Caco-2 (cell line): ENCODE measurements at places on chromosomes 4 and X. TPM values are rescaled to one million over a fixed set of nuclear protein-coding genes. Genes with fewer than 3 reads are reported as not detected.

DNA sequence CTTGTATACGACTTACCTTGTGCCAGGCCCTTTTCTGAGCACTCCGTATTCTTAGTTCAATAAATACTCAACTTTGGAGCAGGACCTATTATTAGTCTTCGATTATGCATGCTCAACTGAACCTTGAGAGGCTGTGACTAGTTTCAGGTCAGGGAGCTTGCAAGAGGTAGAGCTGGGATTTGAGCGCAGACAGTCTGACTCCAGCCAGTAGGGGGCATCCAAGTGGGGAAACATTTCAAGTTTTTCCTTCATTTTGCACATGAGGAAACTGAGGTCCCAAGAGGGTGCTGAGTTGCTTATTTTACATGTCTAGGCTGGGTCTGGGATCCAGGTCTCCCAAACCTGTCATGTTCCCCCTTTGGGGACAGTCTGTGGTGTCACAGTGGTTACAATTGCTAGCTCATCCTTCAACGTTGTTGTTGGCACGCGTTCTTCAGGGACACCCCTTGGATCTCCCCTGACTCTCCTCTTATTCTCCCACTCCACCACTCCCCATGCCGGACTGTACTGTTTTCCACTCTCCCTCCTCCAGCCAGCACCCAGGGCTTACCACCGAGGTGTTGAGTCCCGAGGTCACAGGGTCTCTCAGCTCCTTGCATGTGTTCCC, 6.7 kb upstream of the PRICKLE3 start:
- DNase-seq = no peak
- H3K4me3 ChIP-seq = no peak overlapping the region
- H3K27ac ChIP-seq = peak overlapping the region; percentile 44
- H3K36me3 ChIP-seq = no peaks in the 10 kb centered on the region
- no peaks in the 10 kb centered on the region for H3K27me3 ChIP-seq

- H3K4me3 ChIP-seq = no peak overlapping the region
- no peaks in the 10 kb centered on the region for H3K36me3 ChIP-seq
- H3K4me1 ChIP-seq = no peaks in the 10 kb centered on the region
- H3K27me3 ChIP-seq = no peaks in the 10 kb centered on the region
- no peak overlapping the region for H3K27ac ChIP-seq
These were observed 1077.6 kb downstream of the FAM133A start for GRCh38 chrX:94751611-94752010.

- H3K27ac ChIP-seq = no peak overlapping the region
- H3K27me3 ChIP-seq = no peaks in the 10 kb centered on the region
- no peaks in the 10 kb centered on the region for H3K4me1 ChIP-seq
- H3K36me3 ChIP-seq = no peaks in the 10 kb centered on the region
- H3K4me3 ChIP-seq = no peak overlapping the region
- no peak for DNase-seq
These were observed 829.9 kb downstream of the FAT4 start for GRCh38 chr4:126144543-126145237.

CA5B gene
- total RNA-seq = 4.1 and 4.2 TPM in 2 replicates

GRCh38 chr4:38894322-38894982, 26.8 kb downstream of the FAM114A1 start:
- no peaks in the 10 kb centered on the region for H3K27me3 ChIP-seq
- no peak overlapping the region for H3K27ac ChIP-seq
- DNase-seq = no peak
- peaks cover 17% of the 10 kb centered on the region for H3K4me1 ChIP-seq
- H3K4me3 ChIP-seq = no peak overlapping the region
- H3K36me3 ChIP-seq = no peaks in the 10 kb centered on the region; the same call in 1 of the 2 replicates

- no peaks in the 10 kb centered on the region for H3K4me1 ChIP-seq
- no peak for DNase-seq
- no peaks in the 10 kb centered on the region for H3K36me3 ChIP-seq
These were observed 236.8 kb downstream of the GPAT3 start for GRCh38 chr4:83772685-83773084.

DNA sequence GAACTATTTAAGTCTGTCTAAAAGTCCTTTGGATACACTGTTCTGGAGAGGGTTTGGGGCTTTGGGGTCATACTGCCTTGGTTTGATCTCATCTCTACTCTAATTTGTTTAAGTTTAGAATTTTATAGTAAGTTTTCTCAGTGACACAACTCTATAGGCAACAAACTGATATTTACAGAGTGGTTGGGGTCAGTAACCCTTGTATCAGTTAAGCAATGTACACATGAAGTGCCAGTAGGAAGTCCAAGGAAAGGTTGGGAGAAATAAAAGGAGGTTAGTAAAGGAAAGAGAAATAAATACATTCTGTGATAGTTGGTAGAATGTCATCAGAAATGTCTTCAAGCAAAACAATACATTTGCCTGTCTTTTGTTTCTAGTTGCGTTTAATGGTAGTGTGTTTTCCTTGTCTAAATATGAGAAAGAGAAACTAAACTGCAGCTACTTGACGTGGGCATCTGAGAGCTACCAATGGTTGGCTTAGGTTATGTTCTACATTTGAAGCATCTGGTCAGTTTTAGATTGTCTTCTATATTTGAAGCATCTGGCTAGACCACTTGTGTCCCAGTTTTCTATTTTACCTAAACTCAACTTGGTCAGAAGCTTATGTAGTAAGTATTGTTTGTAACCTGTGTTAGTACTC, 6.9 kb downstream of the ATP7A start:
- no peaks in the 10 kb centered on the region for H3K4me1 ChIP-seq
- H3K4me3 ChIP-seq = no peak overlapping the region
- H3K27me3 ChIP-seq = no peaks in the 10 kb centered on the region
- no peaks in the 10 kb centered on the region for H3K36me3 ChIP-seq

CD38 gene
- not detected in 2 replicates for total RNA-seq

NR3C2 gene
- 0.12 and 0.16 TPM in 2 replicates for total RNA-seq

ACOT9 gene
- total RNA-seq = 35.1 and 40.9 TPM in 2 replicates

PROM1 gene
- 193 and 196 TPM in 2 replicates for total RNA-seq

AR gene
- 0.86 and 1.6 TPM in 2 replicates for total RNA-seq

GRCh38 chrX:63708801-63709200, 76.2 kb downstream of the ARHGEF9 start:
- H3K27ac ChIP-seq = no peak overlapping the region
- H3K4me3 ChIP-seq = no peak overlapping the region
- H3K27me3 ChIP-seq = no peaks in the 10 kb centered on the region
- H3K4me1 ChIP-seq = no peaks in the 10 kb centered on the region
- H3K36me3 ChIP-seq = no peaks in the 10 kb centered on the region

DNA sequence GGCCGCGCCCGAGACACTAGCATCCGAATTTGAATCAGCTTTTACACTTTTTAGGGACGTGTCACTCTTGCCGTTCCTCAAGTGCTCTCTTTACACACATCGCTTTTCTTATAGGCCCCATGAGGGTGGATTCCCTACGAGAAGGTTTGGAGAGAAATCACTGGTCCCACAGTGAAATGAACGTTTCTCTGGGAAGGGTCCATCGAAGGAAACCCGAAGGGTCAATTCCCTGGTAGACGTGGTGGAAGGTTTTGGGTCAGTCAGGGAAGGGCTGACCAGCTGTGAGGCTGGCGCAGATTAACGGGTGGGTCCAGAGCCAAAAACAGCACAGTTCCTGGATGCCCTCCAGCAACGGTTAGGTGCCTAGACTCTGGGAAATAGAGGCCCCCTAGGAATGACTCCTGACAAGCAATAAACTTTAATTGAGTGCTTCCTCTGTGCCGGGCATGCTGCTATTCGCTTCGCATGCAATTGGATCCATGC, 35.9 kb downstream of the ETDC start:
- peaks cover 6% of the 10 kb centered on the region; the same call in 1 of the 2 replicates for H3K4me1 ChIP-seq
- peak overlapping the region; percentile 97 for H3K27ac ChIP-seq
- H3K4me3 ChIP-seq = peak overlapping the region; percentile 37
- no peak for DNase-seq
- no peaks in the 10 kb centered on the region for H3K27me3 ChIP-seq

PRIMPOL gene
- total RNA-seq = 7.5 and 7.9 TPM in 2 replicates

DNA sequence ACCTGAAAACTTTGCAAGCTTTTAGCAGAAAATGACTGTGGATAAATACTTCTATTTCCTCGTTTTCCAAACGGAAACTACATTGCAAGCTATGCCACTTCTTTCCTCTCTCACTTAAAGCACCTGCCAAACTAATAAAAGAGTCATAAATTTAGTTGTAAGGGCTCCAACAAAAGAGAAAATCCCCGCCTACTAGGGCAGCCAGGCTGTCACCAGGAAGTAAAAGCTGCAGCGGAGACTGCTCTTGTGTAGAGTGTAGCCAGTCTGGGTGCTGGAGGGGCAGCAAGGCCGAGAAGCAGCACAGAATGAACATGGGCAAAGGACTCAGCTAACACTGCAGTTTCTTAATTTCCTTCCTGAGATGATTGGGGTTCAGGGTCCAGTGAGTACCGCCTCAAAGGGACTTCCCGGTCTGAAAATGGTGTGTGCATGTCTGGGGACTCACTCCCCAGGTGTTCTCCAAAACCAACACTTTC, 89.3 kb upstream of the MAML3 start:
- H3K27me3 ChIP-seq = no peaks in the 10 kb centered on the region
- H3K36me3 ChIP-seq = no peaks in the 10 kb centered on the region
- peak overlapping the region; percentile 58 for H3K27ac ChIP-seq
- H3K4me3 ChIP-seq = no peak overlapping the region
- peaks cover under 1% of the 10 kb centered on the region; the same call in 1 of the 2 replicates for H3K4me1 ChIP-seq

DNA sequence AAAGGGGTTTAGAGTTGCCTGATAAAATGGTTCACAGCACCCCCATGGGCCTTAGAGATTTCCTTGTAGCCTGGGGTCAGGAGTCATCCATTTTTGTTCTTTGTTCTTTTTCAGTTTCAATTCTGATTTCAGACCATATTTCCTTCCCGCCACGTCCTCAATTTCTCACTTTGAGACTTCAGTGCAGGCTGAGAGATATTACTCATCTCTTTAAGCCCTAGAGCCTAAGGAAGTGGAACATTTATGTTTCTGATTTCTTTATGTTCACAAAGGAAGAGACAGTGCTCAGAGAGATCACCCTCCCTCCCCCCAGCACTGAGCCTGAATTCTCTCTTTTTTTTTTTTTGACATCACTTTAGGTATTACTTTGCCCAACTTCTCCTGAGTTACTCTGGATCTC, 56.3 kb downstream of the MSN start:
- no peak overlapping the region for H3K4me3 ChIP-seq
- no peaks in the 10 kb centered on the region for H3K27me3 ChIP-seq
- no peak overlapping the region for H3K27ac ChIP-seq
- no peaks in the 10 kb centered on the region for H3K4me1 ChIP-seq

DNA sequence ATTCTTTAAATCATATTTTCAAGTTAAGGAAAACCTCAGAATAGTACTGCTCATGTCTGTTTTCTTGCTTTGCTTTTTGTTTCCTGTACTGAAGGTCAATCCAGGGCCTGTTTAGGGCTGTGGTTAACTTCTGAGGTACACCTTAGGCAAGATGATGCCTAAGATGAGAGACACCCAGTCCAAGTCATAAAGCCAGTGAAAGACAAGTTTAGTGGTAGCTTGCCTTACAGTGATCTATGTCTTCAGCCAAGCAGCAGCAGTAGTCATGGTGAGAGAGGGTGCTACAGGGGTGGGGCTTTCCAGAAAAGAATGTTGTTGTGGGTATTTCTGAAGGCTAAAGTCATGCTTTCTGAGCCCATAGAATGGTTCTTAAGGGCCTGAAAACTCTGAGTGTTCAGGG, 173.7 kb downstream of the VSIG4 start:
- DNase-seq = no peak
- no peak overlapping the region for H3K4me3 ChIP-seq
- no peaks in the 10 kb centered on the region for H3K4me1 ChIP-seq

- H3K27me3 ChIP-seq = no peaks in the 10 kb centered on the region
- no peak overlapping the region for H3K4me3 ChIP-seq
- DNase-seq = no peak
These were observed 746 bp downstream of the TCEAL7 start for GRCh38 chrX:103330681-103331288.

- no peak overlapping the region for H3K27ac ChIP-seq
- H3K4me3 ChIP-seq = no peak overlapping the region
- DNase-seq = no peak
- no peaks in the 10 kb centered on the region for H3K36me3 ChIP-seq
- peaks cover 18% of the 10 kb centered on the region for H3K4me1 ChIP-seq
These were observed 326.7 kb upstream of the PITX2 start for GRCh38 chr4:110949542-110949941.

DNA sequence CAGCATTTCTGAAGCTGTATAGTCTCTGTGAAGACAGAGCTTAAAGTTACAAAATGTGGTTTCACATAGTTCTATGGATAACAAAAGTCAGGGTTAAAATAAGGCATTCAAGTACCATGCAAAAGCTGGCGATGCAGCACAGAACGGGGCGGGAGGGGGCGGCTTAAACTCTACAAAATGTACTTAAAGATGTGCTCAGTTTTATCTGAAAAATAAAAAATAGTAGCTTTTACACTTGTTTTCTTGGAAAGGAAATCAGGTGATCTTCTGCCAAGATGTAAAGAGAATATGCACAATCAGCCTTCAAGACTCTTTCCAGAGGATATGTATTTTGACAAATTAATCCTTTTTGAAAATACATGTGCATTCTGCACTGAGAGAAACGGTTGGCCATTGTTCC, 301.7 kb upstream of the EMCN start:
- H3K27ac ChIP-seq = no peak overlapping the region
- no peaks in the 10 kb centered on the region for H3K27me3 ChIP-seq
- H3K4me3 ChIP-seq = no peak overlapping the region
- no peaks in the 10 kb centered on the region for H3K4me1 ChIP-seq
- no peak for DNase-seq
- H3K36me3 ChIP-seq = no peaks in the 10 kb centered on the region

NDST4 gene
- total RNA-seq = 4.4 and 6.0 TPM in 2 replicates

GRCh38 chrX:54807524-54808108, at the start of gene MAGED2:
Gene MAGED2 (plus strand): TSS chrX:54807745. CDS start chrX:54809332, 1,587 bp downstream.
- no peak for DNase-seq
- peaks cover 13% of the 10 kb centered on the region for H3K4me1 ChIP-seq
- H3K27ac ChIP-seq = peak within 1 kb of the TSS; percentile 99
- H3K4me3 ChIP-seq = peak within 1 kb of the TSS; percentile 64
